NCI-H460 (cell line): ENCODE measurements at places on chromosomes 2 and 18.

DNA sequence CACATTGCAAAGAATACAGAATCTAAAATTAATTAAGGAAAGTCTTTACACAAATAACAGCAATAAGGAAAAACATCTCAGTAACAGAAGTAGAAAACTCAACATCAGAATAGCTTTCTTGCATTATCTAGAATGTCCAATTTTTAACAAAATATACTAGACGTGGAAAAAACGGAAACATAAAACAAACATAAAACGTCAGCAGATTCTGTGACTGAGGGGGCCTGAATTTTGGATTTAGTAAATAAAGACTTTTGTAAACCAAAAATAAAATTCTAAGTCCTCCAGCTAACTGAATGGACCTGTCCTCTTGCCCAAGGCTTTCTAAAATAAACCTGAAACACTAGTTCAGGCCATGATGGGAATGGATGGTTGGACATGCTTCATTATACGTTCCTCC is 773.5 kb upstream of the LRRTM1 start:
- no peak for DNase-seq

GRCh38 chr2:9020267-9020666 is 16.8 kb upstream of the MBOAT2 start:
- no peak for DNase-seq

GRCh38 chr18:56723706-56724105 is 72.5 kb downstream of the WDR7 start:
- no peak for DNase-seq

GRCh38 chr2:187266147-187266546 is 181.9 kb downstream of the CALCRL start:
- DNase-seq, result no peak

GRCh38 chr2:75870133-75870532 is 159.4 kb upstream of the GCFC2 start:
- DNase-seq, result no peak

- no peak for DNase-seq
These were observed 70.3 kb downstream of the TMEM17 start for GRCh38 chr2:62435720-62436119.

GRCh38 chr2:121321476-121321875 is 36.5 kb upstream of the TFCP2L1 start:
- no peak for DNase-seq

- no peak for DNase-seq
These were observed 1088.1 kb downstream of the TSN start for GRCh38 chr2:122843503-122843902.

DNA sequence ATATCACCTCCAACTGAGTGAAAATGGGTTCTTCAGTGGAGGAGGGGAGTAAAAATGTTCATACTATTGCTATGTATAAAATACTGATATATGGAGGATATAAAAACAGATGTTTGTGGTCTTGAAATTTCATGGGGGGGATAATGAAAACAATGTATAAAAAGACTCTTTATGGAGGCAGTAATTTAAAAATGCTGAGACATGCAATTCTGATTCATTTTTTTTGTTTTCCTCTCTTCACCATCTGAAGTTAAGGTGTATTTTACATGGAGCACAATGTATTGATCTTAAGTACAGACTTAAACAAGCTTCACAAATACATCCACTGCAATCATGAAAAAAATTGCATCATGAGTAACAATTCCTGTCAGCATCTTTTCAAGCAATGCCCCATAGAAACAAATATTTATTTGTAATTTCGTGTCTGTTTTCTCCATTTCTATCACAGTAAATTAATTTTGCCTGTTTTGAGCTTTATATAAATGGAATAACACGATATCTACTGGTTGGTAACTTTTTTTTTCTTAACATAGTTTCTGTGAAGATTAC is 393.2 kb upstream of the ZNF804A start:
- no peak for DNase-seq

DNA sequence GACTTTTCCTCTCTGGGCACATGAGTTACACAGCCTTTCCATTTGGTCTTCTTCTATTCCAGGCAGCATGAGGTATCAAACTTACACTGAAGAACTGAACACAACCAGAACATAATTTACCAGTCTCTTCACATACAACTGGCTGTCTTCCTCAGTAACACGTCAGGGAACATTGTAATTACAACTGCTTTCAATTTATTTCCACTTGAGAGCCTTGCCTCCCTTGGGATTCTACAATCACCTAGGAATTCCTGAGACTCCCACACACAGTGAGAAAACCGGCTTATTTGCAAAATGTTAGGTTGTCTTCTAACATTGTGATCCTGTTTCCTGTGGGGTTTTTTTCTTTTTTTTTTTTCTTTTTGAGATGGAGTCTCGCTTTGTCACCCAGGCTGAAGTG is 149.9 kb downstream of the TMX3 start:
- no peak for DNase-seq

- no peak for DNase-seq
These were observed 34.6 kb downstream of the TTC39C start for GRCh38 chr18:24049142-24049541.

DNA sequence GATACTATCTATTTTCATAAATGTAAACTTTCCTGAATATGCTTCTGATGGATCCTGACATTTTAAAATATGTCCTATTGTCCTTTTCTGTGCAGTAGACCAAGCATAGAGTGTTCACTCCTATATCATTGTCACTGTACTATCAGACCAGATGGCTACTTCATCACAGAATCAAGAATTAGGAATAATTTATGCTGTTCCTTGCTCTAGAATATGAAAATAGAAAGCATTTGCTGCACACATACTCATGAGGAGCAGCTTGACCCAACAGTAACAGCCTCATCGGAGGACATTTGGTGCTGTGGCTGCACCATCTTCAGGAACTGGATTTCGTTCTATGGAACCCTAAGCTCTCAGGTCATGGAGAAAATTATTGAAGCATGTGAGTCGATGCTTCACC is 468.9 kb upstream of the HNRNPA3 start:
- no peak for DNase-seq

DNA sequence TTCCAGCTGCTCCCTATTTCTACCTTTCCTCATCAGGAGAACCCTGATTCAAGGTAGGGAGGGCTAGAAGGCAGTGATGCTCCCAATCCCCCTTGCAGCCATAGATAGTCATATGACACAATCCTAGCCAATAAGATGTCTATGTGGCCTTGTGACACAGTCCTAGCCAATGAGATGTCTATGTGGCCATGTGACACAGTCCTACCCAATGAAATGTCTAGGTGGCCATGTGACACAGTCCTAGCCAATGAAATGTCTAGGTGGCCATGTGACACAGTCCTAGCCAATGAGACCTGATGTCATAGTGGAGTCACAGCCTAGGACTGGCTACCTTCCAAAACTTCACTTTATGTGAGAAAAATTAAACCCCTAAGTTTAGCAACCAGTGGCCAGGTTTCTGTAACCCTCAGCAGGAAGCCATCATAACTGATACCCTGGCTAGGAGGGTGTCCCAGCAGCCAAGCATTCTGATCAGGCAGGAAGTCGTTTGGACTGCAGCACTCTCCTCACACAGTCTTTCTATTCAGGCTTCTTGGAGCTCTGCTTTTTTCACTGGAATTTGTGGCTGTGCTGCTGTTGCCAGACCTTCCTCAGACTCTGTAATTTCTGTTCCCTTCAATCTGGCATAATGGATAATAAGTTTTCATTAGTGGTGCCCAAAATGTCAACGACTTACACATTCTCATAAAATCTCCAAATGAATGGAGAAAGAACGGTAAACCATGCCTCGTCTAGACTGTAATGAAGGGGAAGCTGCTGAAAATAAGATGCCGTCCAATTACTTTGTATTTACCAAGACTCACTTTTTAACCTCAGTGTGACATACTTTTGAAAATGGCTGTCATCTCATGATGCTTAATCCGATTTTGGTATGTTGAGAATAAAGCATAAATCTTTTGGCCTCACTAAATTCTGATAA is 165.0 kb upstream of the NCKAP5 start:
- no peak for DNase-seq

DNA sequence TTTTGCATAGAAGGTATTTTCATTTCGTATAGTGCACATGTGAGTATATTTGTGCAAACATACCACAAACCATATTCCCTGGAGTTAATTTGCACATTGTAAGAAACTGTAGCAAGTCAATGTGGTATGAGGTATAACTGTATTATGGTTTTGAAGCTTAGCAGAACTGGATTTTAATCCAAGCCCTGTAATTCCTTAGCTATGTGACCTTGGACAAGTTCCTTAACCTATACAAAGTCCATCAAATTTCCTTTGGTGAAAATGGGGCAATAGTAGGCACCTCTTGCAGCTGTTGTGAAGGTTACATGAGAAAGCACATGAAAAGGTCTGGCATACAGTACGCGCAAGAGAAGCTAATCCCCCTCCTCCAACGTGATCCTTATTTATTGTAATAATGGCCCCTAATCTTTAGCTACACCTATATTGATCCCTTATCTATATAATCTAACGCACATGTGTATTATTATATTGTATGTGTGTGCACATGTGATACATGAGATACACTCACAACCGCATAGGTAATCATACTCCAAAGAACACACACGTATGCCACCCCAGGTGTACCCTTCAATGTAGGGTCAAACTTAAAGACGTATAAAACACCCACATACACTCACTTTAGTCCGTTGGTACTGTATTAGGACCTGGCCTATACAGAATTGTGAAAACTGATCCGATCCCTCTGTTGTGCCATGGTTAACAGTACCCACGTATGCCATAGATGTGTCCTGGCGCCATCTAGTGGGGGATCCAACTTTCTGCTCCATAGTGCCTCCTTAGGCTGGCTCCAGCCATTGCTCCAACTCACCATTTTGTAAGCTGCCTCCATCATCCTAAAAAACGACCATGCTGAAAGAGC is 402.9 kb upstream of the SLC14A2 start:
- peak; percentile 72 for DNase-seq

DNA sequence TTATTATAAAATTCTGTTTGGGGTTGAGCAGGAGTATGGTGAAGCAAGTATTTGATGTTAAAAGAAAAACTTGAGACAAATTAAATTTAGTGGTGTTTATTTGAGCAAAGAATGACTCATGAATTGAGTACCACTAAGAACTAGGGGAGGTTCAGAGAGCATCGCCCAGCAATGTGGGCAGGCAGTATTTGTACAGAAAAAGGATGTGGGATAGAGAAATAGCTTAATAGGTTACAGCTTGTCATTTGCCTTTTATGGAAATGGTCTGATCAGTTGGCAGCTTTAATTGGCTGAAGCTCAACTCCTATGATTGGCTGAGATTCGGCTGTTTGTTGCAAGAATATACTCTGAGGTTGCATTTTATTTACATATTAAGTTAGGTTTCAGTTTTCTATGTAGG is 68.2 kb downstream of the LRATD1 start:
- DNase-seq, result no peak

DNA sequence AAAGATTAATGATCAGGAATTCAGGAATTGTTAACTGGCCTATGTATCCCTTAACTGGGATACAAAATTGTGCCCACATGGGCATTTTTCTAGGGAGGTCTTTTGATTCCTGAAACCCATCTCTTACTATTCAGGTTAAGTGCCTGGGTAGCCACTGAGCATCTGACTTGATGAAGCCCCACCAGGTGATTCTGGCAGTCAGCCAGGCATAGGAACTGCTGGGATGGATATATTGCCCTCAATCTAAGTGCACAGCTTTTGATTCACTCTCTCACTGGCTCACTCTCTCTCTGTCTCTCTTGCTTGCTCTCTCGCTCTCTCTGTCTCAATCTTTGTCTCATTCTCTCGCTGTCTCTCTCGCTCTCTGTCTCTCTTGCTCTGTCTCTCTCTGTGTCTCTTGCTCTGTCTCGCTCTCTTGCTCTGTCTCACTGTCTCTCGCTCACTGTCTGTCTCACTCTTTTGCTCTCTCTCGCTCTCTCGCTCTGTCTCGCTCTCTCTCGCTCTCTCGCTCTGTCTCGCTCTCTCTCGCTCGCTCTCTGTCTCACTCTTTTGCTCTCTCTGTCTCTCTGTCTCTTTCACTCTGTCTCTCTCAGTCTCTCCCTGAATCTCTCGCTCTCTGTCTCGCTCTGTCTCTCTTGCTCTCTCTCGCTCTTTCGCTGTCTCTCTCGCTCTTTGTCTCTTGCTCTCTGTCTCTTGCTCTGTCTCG is 22.3 kb downstream of the INPP1 start:
- DNase-seq, result no peak

DNA sequence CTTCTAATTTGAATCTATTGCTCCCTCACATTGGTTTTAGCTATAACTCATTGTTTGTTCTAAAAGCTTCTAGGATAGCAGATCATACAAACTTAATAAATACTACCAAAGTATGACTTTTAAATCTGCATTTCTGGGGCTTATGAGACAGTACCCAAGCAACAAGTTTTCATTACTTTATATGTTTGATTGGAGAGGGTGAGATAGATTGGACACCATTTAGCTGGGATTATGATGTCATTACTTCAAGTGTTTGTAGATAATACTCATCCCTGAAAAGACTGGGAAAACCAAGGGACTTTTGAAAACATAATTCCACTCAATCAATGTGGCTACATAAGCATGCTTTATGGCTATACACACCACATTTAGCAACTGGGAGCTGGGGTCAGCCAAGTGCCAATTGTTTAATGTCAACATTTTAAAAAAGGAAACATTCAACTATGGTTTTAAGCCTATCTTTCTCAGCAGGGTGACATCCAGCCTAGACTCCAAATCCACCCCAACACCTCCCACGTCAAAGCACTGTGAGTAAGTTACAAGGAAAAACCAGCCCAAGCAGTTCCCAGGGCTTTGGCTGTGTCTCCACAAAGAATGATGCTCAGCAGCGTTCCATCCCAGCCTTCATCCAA is 119.9 kb downstream of the ETAA1 start:
- no peak for DNase-seq

DNA sequence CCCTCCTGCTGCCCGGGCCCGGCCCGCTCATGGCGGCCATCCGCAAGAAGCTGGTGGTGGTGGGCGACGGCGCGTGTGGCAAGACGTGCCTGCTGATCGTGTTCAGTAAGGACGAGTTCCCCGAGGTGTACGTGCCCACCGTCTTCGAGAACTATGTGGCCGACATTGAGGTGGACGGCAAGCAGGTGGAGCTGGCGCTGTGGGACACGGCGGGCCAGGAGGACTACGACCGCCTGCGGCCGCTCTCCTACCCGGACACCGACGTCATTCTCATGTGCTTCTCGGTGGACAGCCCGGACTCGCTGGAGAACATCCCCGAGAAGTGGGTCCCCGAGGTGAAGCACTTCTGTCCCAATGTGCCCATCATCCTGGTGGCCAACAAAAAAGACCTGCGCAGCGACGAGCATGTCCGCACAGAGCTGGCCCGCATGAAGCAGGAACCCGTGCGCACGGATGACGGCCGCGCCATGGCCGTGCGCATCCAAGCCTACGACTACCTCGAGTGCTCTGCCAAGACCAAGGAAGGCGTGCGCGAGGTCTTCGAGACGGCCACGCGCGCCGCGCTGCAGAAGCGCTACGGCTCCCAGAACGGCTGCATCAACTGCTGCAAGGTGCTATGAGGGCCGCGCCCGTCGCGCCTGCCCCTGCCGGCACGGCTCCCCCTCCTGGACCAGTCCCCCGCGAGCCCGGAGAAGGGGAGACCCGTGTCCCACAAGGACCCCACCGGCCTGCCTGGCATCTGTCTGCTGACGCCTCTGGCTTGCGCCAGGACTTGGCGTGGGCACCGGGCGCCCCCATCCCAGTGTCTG is 767 bp downstream of the RHOB start:
- no peak for DNase-seq
